CMK (cell line): ENCODE measurements at places on chromosomes 16 and 17.

GRCh38 chr17:72714357-72714966, 378.0 kb downstream of the SLC39A11 start:
- no peak for DNase-seq

GRCh38 chr16:66668777-66669444, 27.6 kb downstream of the CMTM4 start:
- DNase-seq, result no peak

- DNase-seq, result no peak
These were observed 19.0 kb upstream of the ADCY7 start for GRCh38 chr16:50247123-50247905.

DNA sequence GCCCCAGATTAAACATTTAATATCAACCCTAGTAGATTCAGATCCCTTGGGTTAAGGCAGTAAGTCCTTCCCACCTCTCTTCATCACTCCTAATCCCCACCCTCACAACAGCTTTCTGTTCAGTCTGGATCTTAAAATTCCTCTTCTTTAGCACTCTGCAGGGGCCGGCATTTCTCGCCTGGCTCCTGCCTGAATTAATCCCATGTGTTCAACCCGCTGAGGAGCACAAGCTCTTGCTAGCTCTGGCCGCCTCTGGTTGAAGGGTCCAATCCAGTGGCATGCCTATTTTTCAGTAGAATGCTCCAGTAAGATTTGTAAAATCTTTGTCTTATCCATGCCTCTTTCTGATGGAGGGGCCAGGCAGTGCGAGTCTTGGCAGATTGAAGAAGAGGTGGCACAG, 59.2 kb downstream of the CYB5B start:
- DNase-seq, result no peak

GRCh38 chr16:84362471-84362941, 5.8 kb upstream of the ATP2C2 start:
- no peak for DNase-seq

- no peak for DNase-seq
These were observed 317.4 kb downstream of the SNX29 start for GRCh38 chr16:12293913-12294312.

DNA sequence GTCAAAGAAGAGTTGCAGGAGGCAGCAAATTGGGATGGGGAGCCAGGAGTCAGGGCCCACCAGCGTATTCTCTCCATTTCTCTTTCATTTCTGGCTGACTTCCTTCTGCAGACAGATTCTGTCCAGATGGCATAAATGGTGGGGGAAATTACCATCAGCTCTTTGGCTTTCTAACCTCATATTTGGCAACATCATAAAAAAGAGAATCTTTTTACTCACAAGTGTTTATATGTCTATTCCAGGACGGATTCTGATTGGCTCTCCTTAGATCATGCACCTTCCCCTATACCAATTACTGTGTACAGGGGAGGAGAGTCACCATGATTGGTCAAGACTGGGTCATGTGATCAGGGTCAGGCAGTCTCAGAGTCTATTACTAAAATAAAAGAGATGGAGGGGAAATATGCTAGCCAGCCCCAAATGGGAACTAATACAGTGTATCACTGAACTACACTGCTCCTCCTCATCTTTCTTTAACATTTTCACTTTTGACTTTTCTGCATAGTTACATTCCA, 537.1 kb upstream of the EEF2KMT start:
- DNase-seq, result no peak

GRCh38 chr16:47143677-47144558, at the start of gene NETO2:
NETO2 (minus strand) TSS chr16:47143945; CDS start chr16:47143612, 333 bp downstream.
- DNase-seq, result no peak

DNA sequence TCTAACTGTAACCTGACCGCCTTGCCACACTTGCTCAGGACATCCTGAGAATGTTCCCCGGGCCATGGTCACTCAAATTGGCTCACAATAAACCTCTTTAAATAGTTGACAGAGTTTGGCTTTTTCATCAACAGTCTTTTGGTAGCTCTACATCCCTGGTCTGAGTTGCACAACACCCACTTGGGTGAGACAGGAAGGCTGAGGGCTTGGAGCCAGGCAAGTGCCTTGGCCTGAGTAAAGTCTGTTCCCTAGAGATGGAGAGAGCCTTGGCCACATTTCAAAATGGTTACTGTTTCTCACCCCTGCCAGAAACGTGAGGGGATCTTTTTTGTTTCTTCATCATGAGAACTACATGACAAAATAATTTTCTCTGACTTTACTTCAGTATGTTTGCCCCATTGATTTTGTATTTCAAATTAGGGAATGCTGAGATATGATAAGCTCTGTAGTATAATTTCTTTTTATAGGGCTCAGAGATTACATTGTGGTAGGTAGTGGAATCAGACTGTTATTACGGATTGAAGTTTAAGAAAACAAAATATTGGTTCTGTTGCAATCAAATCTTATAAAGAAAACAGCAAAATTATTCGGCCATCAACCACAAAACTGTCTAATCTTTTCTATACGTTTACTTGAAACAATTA, 53.9 kb upstream of the NETO2 start:
- DNase-seq, result no peak
